ENCODE measurements at places on chromosomes 2 and 18. TPM values are rescaled to one million over a fixed set of nuclear protein-coding genes. Genes with fewer than 3 reads are reported as not detected.

ZNF396 gene
- 4.5 TPM for total RNA-seq

- no peaks in the 10 kb centered on the region for H3K36me3 ChIP-seq
- no peak overlapping the region for H3K4me3 ChIP-seq
- H3K27me3 ChIP-seq = no peaks in the 10 kb centered on the region
- DNase-seq = no peak
- H3K4me1 ChIP-seq = peaks cover 6% of the 10 kb centered on the region
Measured at GRCh38 chr18:47829831-47830230, 100.6 kb downstream of the SMAD2 start.

- no peaks in the 10 kb centered on the region for H3K36me3 ChIP-seq
- no peak for DNase-seq
- no peaks in the 10 kb centered on the region for H3K27me3 ChIP-seq
- peak overlapping the region; percentile 78 for H3K4me3 ChIP-seq
- peaks cover 50% of the 10 kb centered on the region for H3K4me1 ChIP-seq
Measured at GRCh38 chr2:127106457-127106990, 430 bp downstream of the BIN1 start.

TMEM131 gene
- 33.4 TPM for total RNA-seq

- no peaks in the 10 kb centered on the region for H3K4me1 ChIP-seq
- no peaks in the 10 kb centered on the region for H3K27me3 ChIP-seq
- no peak for DNase-seq
- H3K4me3 ChIP-seq = no peak overlapping the region
- H3K27ac ChIP-seq = no peak overlapping the region
Measured at GRCh38 chr2:6525475-6525964, 340.2 kb downstream of the CMPK2 start.

SERPINB10 gene
- not detected for total RNA-seq

DNA sequence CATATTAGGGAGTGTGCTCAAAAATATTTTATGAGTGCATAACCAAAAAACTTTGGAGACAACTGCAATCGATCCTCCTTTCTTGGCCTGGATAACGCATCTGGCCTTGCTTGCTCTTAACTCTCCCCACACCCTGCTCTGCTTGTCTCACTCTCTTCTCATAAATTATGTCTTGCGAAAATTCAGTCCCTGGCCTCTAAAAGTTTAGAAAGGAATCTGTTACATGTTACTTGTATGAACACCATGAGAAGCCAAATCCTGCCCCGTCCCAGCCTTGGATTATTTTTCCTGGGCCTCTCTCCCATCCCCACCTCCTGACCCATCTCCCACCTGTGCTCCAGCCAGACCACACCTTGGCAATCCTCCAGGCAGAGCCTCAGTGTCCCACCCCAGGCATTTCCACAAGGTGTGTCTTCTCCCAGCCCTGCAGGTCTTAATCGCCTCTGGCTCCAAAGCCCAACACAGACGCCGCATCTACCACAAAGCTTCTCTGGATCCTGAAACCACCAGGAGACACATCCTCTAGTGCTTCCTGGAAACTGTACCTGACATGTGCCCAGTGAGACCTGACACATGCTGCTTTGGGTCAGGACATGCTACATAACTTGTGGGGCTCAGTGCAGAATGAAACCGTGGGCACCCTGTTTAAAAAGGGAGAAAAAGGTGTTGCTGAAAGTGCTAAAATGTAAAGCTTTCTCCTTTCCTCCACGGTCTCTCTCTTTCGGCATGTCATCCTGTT is 99.6 kb upstream of the ST3GAL5 start:
- H3K4me1 ChIP-seq = peaks cover 18% of the 10 kb centered on the region
- no peak overlapping the region for H3K4me3 ChIP-seq
- peak overlapping the region; percentile 81 for H3K27ac ChIP-seq

RGPD3 gene
- total RNA-seq = 0.35 TPM

GRCh38 chr2:189111063-189111715 is 68.4 kb downstream of the COL5A2 start:
- no peaks in the 10 kb centered on the region for H3K27me3 ChIP-seq
- no peaks in the 10 kb centered on the region for H3K36me3 ChIP-seq
- DNase-seq = no peak
- no peaks in the 10 kb centered on the region for H3K4me1 ChIP-seq
- no peak overlapping the region for H3K4me3 ChIP-seq
- no peak overlapping the region for H3K27ac ChIP-seq

FIGN gene
- total RNA-seq = 8.1 TPM

TMEM163 gene
- total RNA-seq = 10.2 TPM

DNA sequence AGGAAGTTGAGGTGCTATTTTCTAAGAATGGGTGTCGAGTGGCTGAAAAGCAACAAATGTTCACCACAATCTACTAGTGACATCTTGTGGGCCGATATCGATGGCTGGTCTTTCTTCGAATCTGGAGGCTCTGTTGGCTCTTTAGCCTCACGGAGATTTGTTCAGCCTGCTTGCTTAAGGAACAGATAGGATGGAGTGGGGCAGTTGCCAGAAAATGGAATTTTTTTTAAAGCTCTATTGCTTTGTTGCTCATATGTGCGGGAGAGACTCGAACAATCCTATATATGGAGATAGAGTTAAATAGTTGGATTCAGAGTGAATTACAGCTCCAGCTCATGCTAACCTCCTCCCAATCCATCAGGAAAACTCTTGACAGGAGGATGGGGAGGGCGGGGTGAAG is 70.9 kb upstream of the LYPD6B start:
- no peaks in the 10 kb centered on the region for H3K4me1 ChIP-seq
- no peak overlapping the region for H3K4me3 ChIP-seq
- DNase-seq = no peak
- H3K27me3 ChIP-seq = no peaks in the 10 kb centered on the region
- H3K36me3 ChIP-seq = no peaks in the 10 kb centered on the region

DNA sequence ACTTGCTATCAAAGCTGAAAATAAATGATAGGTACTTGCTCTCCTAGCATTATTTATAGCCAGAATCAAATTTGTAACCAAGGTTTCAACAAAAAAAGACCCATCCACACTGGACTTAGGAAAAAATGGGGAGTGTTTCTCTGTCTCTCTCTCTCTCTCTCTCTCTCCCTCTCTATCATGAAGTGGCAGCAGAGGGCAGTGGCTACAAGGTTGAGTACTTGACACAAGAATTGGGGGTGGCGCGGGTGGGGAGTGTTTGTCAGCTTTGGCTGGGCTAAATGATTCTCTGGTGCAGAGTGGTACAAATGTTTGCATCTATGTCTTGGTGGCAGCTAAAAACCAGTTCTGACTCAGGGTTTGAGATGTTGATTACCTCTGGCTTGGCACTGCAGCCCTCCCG is 85.0 kb downstream of the RBM43 start:
- no peaks in the 10 kb centered on the region for H3K36me3 ChIP-seq
- no peaks in the 10 kb centered on the region for H3K27me3 ChIP-seq
- H3K4me1 ChIP-seq = no peaks in the 10 kb centered on the region
- no peak for DNase-seq
- no peak overlapping the region for H3K4me3 ChIP-seq

DNA sequence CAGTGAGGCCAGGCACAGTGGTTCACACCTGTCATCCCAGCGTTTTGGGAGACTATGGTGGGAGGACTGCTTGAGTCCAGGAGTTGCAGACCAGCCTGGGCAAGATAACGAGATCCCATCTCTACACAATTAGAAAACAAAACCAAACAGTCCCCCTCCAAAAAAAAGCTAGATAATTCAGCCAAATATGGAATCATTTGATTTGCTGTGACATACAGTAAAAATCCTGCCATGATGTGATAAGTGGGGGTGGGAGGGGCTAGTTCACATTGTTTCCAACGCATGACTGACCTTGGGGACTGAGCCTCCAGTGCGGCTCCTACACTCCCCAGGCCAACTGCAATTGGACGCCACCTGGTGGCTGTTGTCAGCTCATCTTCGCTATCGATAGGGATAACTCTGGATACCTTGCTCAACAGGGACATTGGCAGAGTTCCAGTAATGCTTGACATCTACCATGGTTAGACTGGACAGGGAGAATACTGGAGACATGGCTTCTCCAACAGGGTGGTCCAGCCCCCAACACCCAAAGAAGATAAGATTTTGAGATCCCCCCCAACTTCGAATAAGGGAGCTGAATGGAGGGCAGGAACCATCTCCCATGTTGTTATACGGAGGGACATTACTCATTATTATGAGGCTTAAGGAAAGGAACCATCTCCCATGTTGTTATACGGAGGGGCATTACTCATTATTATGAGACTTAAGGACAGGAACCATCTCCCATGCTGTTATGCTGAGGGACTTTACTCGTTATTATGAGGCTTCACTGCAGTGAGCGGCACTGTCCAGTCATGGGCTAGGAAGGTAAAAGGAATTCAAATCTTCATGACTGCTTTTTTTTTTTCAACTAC is 135.9 kb downstream of the TGIF1 start:
- H3K27me3 ChIP-seq = no peaks in the 10 kb centered on the region
- H3K36me3 ChIP-seq = no peaks in the 10 kb centered on the region
- no peak overlapping the region for H3K4me3 ChIP-seq

GRCh38 chr2:142897807-142898206 is 20.3 kb downstream of the KYNU start:
- no peaks in the 10 kb centered on the region for H3K4me1 ChIP-seq
- H3K36me3 ChIP-seq = no peaks in the 10 kb centered on the region
- no peak overlapping the region for H3K4me3 ChIP-seq
- H3K27ac ChIP-seq = no peak overlapping the region
- no peaks in the 10 kb centered on the region for H3K27me3 ChIP-seq

DNA sequence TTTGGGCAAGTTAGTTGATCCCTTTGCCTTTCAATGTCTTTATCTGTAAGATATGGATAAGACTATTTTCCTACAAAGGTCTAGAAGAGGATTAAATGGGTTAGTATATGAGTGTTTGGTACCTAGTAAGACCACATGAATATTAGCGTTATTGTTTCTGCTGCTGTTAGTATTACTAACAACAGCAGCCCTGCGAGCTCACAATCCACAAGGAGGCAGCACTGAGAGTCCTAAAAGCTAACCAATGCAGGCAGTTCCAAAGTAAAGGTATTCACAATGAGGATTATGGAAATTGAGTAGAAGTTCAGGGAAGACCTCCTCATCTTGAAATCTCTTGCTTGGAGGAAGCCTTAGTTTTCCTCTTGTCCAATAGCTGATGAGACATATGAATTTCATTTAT is 248.9 kb downstream of the TDRD15 start:
- no peaks in the 10 kb centered on the region for H3K27me3 ChIP-seq
- H3K4me3 ChIP-seq = no peak overlapping the region
- no peak for DNase-seq
- no peak overlapping the region for H3K27ac ChIP-seq

DNA sequence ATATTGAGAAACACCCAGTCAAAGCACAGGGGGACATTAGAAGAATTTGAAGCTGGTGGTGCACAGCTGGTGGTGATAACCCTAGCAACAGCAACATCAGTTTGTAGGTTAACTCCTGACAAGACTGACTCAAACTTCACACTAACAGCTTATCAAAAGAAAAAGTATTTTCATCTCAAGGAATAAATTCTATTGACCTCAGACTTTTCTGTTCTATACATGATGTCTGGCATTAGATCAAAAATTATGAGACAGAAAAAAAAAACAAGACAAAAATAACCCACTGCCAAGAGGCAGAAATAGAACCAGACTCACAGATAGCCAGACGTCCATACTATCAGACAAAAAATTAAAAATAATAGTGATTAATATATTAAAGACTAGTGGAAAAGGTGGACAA is 126.1 kb downstream of the COL6A3 start:
- no peaks in the 10 kb centered on the region for H3K27me3 ChIP-seq
- H3K4me3 ChIP-seq = no peak overlapping the region
- no peak overlapping the region for H3K27ac ChIP-seq
- DNase-seq = no peak
- H3K36me3 ChIP-seq = no peaks in the 10 kb centered on the region

NT5C1B gene
- total RNA-seq = not detected

LAMA1 gene
- 0.14 TPM for total RNA-seq

DNA sequence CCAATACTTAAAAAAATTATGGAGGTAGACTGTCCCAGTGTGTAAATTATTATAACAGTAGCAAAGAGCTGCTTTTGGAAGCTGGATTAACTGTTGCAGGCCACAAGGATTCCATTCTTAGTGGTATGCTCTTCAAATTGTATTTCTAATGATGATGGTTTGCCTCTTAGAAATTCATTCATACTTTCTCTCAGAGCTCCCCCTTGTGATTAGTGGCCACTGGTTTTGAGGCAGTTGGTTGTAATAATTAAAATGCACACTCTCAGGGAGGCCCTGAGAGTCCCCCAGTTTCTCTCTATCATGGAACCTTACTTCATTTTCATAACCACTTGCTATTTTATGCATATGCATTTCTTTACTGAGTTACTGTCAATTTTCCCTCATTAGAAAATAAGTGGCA is 122.5 kb downstream of the PLA2R1 start:
- no peaks in the 10 kb centered on the region for H3K27me3 ChIP-seq
- H3K4me3 ChIP-seq = no peak overlapping the region
- no peak overlapping the region for H3K27ac ChIP-seq
- DNase-seq = no peak

DNA sequence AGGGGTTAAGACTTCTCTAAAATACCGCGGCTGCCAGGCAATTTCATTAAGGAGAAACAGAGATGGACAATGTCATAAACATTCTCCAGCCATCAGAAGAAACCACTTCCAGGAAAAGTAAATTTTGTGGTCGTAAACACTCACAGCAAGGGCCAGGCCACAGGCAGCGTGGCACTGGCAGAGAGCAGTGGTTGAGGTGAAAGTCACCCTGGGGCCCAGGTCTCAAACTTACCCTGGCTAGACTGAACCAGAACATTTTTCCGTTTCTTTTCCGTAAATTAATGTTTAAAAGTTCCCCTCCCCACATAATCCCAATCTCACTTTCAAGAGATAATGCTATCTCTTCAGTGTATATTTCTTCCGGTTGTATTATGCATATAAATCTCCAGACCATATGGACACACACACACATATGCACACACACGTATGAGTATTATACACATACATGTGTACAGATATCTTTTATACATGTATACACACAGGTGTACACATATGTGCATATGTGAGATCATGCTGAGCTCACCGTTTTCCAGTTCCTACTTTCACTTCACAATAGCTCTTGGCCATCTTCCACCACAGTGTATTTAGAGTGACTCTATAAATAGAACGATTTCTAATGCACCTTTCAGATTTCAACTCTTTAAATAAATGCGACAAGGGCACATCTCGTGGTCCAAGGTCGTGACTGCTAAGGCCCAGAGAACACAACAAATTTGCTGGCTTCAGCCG is 90.1 kb downstream of the MALT1 start:
- H3K36me3 ChIP-seq = no peaks in the 10 kb centered on the region
- no peak overlapping the region for H3K27ac ChIP-seq
- H3K4me3 ChIP-seq = no peak overlapping the region
- no peak for DNase-seq
- peaks cover 3% of the 10 kb centered on the region for H3K27me3 ChIP-seq

GRCh38 chr2:180905002-180905401 is 75.4 kb upstream of the UBE2E3 start:
- no peaks in the 10 kb centered on the region for H3K27me3 ChIP-seq
- H3K36me3 ChIP-seq = no peaks in the 10 kb centered on the region
- H3K27ac ChIP-seq = no peak overlapping the region
- DNase-seq = no peak

TACR1 gene
- 0.28 TPM for total RNA-seq

All from adrenal gland (tissue), 19 donors.